ENCODE measurements at places on chromosomes 11 and 22. TPM values are rescaled to one million over a fixed set of nuclear protein-coding genes. Genes with fewer than 3 reads are reported as not detected.

ACRV1 gene
- total RNA-seq: not detected

C11orf16 gene
- total RNA-seq: not detected

OR51B4 gene
- not detected for total RNA-seq

OVCH2 gene
- total RNA-seq: not detected

CDPF1 gene
- total RNA-seq: 6.1 TPM

OR2AT4 gene
- total RNA-seq: not detected

VSIG10L2 gene
- total RNA-seq: not detected

RIMBP3C gene
- total RNA-seq: 0.09 TPM

TTC28 gene
- total RNA-seq: 16.6 TPM

MEI1 gene
- total RNA-seq: 0.81 TPM

CSRP3 gene
- not detected for total RNA-seq

VPS37C gene
- 8.0 TPM for total RNA-seq

DTX4 gene
- 0.18 TPM for total RNA-seq

TRIM29 gene
- 0.19 TPM for total RNA-seq

GNG3 gene
- not detected for total RNA-seq

CLDN5 gene
- 857 TPM for total RNA-seq

MOV10L1 gene
- 20.4 TPM for total RNA-seq

APOL4 gene
- total RNA-seq: 4.8 TPM

RPUSD4 gene
- total RNA-seq: 40.7 TPM

TEX54 gene
- not detected for total RNA-seq

KCNJ4 gene
- total RNA-seq: not detected

OR52K2 gene
- total RNA-seq: not detected

CST6 gene
- total RNA-seq: 0.09 TPM

CLMP gene
- 11.6 TPM for total RNA-seq

PSMC3 gene
- 267 TPM for total RNA-seq

TPBGL gene
- not detected for total RNA-seq

OR10A2 gene
- not detected for total RNA-seq

PIWIL4 gene
- total RNA-seq: 0.18 TPM

CYP2R1 gene
- total RNA-seq: 13.0 TPM

ANO5 gene
- total RNA-seq: 1.2 TPM

UPK3A gene
- total RNA-seq: not detected

GRAP2 gene
- total RNA-seq: under 0.01 TPM

DRD4 gene
- not detected for total RNA-seq

TSPAN18 gene
- 16.3 TPM for total RNA-seq

PNPLA5 gene
- total RNA-seq: not detected

LGR4 gene
- 11.8 TPM for total RNA-seq

TP53I11 gene
- total RNA-seq: 28.9 TPM

POU2F3 gene
- total RNA-seq: under 0.01 TPM

SF3A1 gene
- 23.3 TPM for total RNA-seq

CPT1B gene
- total RNA-seq: 2.2 TPM

CASP5 gene
- total RNA-seq: 0.09 TPM

MMP7 gene
- 0.18 TPM for total RNA-seq

MS4A3 gene
- not detected for total RNA-seq

Measured in endothelial cell of coronary artery (primary cell).